Peyer's patch (tissue), 4 donors: ENCODE measurements at places on chromosomes 16 and 17. TPM values are rescaled to one million over a fixed set of nuclear protein-coding genes. Genes with fewer than 3 reads are reported as not detected.

DNA sequence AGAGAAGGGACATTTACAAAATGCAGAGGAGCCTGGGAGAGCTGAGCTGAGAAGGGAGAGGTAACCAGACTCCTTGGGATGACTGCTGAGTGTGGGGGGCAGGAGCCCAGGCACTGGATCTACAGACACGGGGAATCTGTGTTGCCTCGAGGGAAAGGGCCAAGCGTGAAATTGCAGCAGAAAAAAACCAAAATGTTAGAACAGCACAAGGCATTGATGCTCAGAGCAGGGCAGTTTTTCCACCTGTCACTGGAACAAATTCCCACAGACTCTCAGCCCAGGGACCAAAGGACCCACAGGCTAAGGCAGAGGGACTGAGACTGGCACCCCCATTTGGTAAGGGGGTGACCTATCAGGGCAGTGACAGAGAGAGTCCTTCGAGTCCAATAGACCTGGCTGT is 2.0 kb downstream of the PITPNM3 start:
- no peaks in the 10 kb centered on the region for H3K27me3 ChIP-seq
- no peak overlapping the region for H3K4me3 ChIP-seq
- H3K36me3 ChIP-seq, result no peaks in the 10 kb centered on the region
- H3K27ac ChIP-seq, result no peak overlapping the region
- DNase-seq, result no peak

DNA sequence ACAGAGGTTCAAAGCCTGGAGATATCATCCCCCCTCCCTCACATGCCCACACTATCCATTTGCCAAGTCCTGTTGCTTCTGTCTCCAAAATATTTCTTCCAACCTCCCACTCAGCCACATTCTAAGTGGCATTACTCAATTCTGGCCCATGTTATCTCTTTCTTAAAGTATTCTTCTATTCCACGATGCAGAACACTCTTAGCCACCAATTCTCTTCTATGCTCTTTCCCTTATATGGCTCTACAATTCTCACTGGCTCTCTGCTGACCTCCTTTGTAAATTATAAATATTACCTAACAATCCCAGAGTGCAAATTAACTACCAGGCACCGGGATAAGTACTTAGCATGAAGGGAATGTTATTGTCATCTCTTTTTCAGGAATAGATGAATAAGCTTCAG is 82.4 kb downstream of the KCNJ2 start:
- no peaks in the 10 kb centered on the region for H3K36me3 ChIP-seq
- H3K27ac ChIP-seq, result no peak overlapping the region
- no peak for DNase-seq
- H3K4me1 ChIP-seq, result no peaks in the 10 kb centered on the region
- H3K4me3 ChIP-seq, result no peak overlapping the region
- H3K27me3 ChIP-seq, result no peaks in the 10 kb centered on the region

GRCh38 chr16:27759967-27760788 is 210.2 kb downstream of the KATNIP start:
- no peak overlapping the region for H3K4me3 ChIP-seq
- no peaks in the 10 kb centered on the region for H3K27me3 ChIP-seq
- H3K4me1 ChIP-seq, result no peaks in the 10 kb centered on the region
- H3K27ac ChIP-seq, result no peak overlapping the region

DNA sequence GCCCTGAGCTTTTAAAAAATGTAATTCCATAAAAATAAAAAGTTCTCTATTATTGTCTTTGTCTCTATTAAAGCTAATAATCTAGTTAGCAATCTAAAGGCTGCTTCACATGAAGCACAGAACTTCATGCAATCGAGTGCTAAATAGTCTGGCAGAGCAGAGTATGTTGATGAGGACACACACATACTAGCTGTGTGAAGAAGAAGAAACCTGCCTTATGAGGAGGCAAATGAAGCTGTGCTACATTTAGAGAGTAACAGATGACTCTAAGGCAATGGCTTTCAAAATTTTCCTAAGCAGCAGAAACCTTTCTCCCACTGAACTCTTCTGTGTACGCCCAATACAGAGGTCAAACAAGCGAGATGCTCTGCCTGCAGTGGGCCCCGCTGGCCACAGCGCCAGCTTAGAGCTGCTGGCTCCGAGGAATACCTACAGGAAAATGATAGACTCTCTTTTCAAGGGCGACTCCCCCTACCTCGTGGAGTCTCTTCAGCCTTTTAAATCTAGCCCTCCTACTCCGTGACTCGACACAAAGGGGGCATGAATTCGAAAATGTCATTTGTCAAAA is 39.2 kb downstream of the GNA13 start:
- H3K27ac ChIP-seq, result no peak overlapping the region
- DNase-seq, result no peak
- no peaks in the 10 kb centered on the region for H3K36me3 ChIP-seq
- peaks cover 38% of the 10 kb centered on the region for H3K4me1 ChIP-seq

DNA sequence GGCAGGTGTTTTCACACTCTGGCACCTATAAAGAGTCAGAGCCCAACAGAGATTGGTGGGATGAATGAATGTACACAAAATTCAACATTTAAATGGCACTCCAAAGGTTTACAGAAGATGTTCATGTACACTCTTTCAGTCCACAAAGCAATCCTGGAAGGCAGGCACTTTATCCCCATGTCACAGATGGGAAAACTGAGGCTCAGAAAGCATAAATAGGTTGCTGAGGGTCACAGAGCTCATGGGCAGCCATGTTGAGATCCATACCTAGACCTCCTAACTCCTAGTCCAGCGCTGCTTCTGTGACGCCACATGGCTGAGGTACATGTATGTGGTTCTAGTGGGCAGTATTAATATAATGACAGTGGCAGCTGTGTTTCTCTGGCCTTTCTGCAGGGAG is 157.7 kb upstream of the LHX1 start:
- H3K27ac ChIP-seq, result no peak overlapping the region
- no peak overlapping the region for H3K4me3 ChIP-seq
- DNase-seq, result no peak
- no peaks in the 10 kb centered on the region for H3K4me1 ChIP-seq

DNA sequence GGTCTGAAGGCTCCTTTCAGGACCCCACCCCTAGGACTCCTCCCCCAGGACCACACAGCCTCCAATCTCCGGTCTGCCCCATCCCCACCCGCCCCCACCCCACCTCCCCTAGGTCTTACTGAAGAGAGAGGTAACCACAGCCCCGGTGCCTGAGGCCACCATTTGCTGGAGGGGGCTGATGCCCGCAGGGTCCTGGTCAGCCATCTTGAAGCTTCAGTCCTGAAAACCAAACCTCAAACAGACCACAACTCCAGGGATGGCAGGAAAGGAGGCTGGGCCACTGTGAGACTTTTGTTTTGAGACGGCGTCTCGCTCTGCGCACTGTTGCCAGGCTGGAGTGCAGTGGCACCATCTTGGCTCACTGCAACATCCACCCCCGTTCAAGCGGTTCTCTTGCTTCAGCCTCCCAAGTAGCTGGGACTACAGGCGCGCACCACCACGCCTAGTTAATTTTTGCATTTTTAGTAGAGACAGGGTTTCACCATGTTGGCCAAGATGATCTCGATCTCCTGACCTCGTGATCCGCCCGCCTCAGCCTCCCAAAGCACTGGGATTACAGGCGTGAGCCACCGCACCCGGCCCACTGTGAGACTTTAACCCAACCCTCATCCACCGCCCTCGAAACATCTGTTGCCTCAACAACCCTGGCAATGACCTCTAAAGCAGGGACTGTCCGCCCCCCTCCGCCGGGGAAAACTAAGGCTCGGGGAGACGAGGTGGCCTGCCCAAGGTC is 1.1 kb downstream of the SLC25A39 start:
- no peak overlapping the region for H3K27ac ChIP-seq
- peak overlapping the region; percentile 78 for H3K4me3 ChIP-seq
- H3K4me1 ChIP-seq, result peaks cover 28% of the 10 kb centered on the region
- no peak for DNase-seq
- no peaks in the 10 kb centered on the region for H3K27me3 ChIP-seq
- peaks cover 37% of the 10 kb centered on the region for H3K36me3 ChIP-seq

Gene NOL3
- total RNA-seq, result 29.6 TPM

- no peak overlapping the region for H3K27ac ChIP-seq
- no peak for DNase-seq
- no peaks in the 10 kb centered on the region for H3K36me3 ChIP-seq
- H3K27me3 ChIP-seq, result no peaks in the 10 kb centered on the region
- H3K4me3 ChIP-seq, result no peak overlapping the region
Observed at GRCh38 chr16:80174416-80174815, 366.4 kb upstream of the DYNLRB2 start.

DNA sequence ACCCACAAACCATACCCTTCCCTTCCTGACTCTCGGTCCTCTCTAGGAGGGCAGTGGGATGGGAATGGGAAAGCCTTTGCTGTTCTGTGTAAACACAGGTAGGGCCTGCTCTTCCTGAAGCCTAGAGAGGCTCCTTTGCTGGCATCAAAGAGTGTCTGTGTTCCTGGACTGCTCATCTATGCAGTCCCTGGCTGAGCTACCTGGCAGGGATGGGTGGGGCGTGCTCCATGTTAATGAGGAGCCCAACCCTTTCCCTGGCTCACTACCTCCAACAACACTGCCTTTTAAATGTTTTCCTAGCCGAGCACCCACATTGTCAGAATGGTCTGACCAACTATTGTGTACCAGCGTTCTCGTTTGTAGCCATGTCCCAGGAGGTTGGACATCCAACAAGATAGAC is 26.6 kb upstream of the NAGLU start:
- DNase-seq, result no peak
- H3K4me3 ChIP-seq, result no peak overlapping the region
- no peak overlapping the region for H3K27ac ChIP-seq

DNA sequence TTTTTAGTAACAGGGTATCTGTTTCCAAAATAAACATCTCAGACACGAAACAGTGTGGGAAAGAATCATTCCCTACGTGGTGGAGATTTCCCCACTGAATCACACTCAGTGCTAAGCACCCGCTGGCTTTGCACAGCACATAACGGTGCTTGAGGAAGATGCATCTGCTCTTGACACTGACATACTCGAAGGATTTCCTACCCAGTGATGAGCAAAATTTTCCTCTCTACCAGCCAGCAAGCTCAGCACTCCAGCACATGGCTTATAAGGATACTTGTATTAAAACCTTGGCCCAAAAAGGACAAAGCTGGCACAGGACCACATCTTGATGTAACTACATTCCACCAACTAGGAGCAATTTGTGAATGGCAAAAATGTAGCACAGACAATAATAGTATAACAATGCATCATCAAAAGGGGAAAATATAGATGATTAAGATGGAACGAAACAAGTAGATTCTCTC is 59.0 kb downstream of the ANKFY1 start:
- peak; percentile 56 for DNase-seq
- no peaks in the 10 kb centered on the region for H3K36me3 ChIP-seq
- peak overlapping the region; percentile 36 for H3K27ac ChIP-seq
- no peaks in the 10 kb centered on the region for H3K4me1 ChIP-seq

DNA sequence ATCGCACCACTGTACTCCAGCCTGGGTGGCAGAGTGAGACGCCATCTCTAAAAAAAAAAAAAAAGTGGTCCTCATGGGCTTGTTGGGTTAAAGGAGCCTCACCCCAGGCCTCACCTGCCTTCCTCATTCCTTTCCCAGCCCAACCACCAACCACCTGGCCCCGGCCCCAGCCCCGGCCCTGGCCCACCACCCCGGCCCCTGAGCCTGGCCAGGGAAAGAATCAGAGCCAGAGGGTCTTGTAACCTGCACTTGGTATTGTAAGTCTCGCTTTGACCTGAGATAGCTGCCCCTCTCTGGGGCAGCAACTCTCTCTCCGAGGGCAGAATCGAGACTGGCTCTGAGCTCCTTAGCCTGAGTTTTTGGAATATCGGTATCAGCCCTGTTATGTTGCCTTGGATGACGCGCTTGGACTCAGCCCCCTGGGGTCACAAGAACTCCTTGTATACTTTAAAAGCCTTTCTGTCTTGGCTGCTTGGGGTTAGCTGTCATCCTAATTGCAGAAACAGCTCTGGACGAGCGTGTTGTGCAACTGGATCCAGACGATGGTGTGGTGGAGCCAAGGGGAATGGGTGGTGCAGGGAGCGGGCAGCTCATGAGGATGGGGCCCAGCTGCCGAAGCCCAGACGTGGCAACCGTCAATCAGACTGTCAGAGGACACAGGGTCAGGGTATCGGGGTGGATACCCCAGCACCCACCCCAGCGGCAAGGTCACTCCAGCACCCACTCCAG is 14.6 kb downstream of the SMTNL2 start:
- DNase-seq, result peak; percentile 58
- no peak overlapping the region for H3K4me3 ChIP-seq
- no peaks in the 10 kb centered on the region for H3K36me3 ChIP-seq
- no peaks in the 10 kb centered on the region for H3K27me3 ChIP-seq
- H3K27ac ChIP-seq, result peak overlapping the region; percentile 62

Gene CTF1
- not detected for total RNA-seq

GRCh38 chr16:87728026-87728425 is 37.8 kb downstream of the KLHDC4 start:
- no peak overlapping the region for H3K27ac ChIP-seq
- no peaks in the 10 kb centered on the region for H3K36me3 ChIP-seq
- no peaks in the 10 kb centered on the region for H3K27me3 ChIP-seq
- H3K4me3 ChIP-seq, result no peak overlapping the region
- H3K4me1 ChIP-seq, result no peaks in the 10 kb centered on the region
- DNase-seq, result no peak

- H3K4me3 ChIP-seq, result no peak overlapping the region
- H3K27me3 ChIP-seq, result no peaks in the 10 kb centered on the region
- DNase-seq, result no peak
- H3K27ac ChIP-seq, result peak overlapping the region; percentile 72
- no peaks in the 10 kb centered on the region for H3K36me3 ChIP-seq
Observed at GRCh38 chr16:4369007-4369733, 2.5 kb upstream of the VASN start.

GRCh38 chr17:76716146-76716838 is 5.5 kb upstream of the MXRA7 start:
- H3K36me3 ChIP-seq, result no peaks in the 10 kb centered on the region
- peak overlapping the region; percentile 25 for H3K27ac ChIP-seq
- peak; percentile 31 for DNase-seq
- peaks cover 4% of the 10 kb centered on the region for H3K4me1 ChIP-seq
- H3K4me3 ChIP-seq, result no peak overlapping the region
- no peaks in the 10 kb centered on the region for H3K27me3 ChIP-seq

DNA sequence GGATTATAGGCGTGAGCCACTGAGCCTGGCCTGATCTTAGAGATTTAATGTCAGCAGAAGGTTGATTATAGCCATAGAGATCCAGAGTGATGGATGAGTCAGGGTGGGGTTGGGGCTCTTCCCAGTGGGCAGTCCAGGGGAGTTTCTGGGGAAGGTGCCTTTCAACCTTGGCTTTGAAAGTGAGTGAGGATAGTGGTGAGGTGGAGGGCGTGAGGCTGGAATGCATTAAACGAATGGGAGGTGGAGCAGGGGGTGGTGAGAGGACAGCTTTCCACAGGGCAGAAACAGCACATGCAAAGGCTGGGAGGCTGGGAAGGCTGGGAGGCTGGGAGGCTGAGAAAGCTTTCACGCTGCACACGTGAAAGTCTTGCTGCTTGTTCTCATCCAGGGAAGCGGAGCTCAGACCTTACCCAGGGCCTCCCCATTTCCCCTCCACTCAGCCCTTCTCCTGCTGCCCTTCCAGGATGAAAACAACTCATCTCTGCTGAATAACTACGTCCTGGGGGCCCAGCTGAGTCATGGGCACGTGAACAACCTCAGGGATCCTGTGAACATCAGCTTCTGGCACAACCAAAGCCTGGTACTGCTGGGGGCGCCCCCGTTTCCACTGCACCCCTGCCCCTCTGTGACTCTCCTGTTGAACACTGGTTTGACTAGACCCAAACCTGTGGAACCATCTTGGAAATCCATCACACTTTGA is 22.3 kb downstream of the ADGRG5 start:
- H3K4me3 ChIP-seq, result no peak overlapping the region
- no peaks in the 10 kb centered on the region for H3K36me3 ChIP-seq
- DNase-seq, result no peak
- no peak overlapping the region for H3K27ac ChIP-seq
